Effector CD4-positive, alpha-beta T cell (primary cell): ENCODE measurements at places on chromosomes 16 and 17.

DNA sequence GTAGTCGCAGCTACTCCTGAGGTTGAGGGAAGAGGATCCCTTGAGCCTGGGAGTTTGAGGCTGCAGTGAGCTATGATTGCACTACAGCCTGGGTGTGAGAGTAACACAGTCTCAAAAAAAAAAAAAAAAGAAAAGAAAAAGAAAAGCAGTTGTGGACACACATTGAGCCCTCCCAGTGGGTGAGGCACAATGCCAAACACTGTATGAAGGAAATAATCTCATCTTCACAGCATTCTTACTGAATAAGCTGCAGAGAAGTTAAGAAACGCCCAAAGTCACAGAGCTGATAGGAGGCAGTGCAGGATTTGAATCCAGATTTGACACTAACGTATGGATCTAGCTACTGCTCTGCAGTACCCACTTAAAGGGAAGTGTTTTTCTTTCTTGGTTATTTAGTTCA lies 5.9 kb upstream of the LYZL6 start:
- DNase-seq, result no peak

DNA sequence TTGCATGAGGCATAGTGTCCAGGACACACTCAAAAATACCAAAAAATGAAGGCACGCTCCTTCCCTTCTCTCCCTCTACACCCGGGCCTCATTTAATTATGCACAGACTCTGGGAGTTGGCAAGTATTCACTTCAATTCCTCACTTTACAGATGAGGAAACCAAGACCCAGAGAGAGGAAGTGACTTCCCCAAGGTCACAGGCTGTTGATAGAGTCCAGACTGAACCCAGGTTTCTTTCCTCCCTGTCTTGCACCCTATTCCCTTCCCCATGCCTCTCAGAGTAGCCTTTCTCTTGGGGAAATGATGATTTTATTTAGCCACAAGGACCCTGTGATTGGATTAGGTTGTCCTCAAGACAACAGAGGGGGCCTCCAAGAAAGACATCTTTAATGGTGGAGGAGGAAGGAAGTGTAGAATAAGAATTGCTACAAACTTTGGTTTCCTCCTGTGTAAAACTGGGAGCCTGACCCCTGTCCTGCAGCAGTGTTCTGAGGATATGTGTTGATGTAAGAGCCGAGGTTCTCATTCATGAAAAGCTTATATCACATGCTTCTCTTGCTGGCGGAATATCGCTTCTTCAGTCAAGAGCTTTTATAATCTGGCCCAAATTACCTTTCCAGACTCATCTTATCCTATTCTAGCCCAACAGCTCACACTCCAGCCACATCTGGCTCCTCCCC lies 48.8 kb upstream of the SIAH1 start:
- DNase-seq, result no peak

GRCh38 chr16:66007717-66008116 lies 358.8 kb upstream of the CDH5 start:
- no peak for DNase-seq

- no peak for DNase-seq
Observed at GRCh38 chr16:57987441-57988177, 12.9 kb downstream of the ZNF319 start.

GRCh38 chr17:74453665-74454196 lies 12.7 kb upstream of the CD300A start:
- peak; percentile 53 for DNase-seq

- DNase-seq, result no peak
Observed at GRCh38 chr16:11006656-11007055, 62.3 kb downstream of the CLEC16A start.

DNA sequence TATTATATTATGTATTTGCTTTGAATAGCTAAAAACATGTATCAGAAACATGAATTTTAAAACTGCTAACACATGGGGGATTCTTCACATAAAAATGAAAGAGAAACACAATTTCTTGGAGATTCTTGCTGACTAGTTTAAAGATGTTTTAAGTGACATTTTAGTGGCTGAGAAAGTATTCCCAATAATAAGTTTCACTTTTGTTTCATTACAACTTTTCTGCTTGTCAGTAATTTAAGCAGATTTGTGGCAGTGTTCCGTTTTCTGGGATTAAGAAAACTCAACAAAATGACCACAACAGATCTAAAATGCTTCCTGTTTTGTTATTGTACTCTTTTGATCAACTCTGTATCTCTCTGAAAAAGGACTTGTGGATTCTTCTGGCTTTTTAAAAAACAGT lies 75.9 kb downstream of the NLK start:
- DNase-seq, result no peak

- no peak for DNase-seq
Observed at GRCh38 chr16:3959148-3959547, 78.6 kb upstream of the CREBBP start.

DNA sequence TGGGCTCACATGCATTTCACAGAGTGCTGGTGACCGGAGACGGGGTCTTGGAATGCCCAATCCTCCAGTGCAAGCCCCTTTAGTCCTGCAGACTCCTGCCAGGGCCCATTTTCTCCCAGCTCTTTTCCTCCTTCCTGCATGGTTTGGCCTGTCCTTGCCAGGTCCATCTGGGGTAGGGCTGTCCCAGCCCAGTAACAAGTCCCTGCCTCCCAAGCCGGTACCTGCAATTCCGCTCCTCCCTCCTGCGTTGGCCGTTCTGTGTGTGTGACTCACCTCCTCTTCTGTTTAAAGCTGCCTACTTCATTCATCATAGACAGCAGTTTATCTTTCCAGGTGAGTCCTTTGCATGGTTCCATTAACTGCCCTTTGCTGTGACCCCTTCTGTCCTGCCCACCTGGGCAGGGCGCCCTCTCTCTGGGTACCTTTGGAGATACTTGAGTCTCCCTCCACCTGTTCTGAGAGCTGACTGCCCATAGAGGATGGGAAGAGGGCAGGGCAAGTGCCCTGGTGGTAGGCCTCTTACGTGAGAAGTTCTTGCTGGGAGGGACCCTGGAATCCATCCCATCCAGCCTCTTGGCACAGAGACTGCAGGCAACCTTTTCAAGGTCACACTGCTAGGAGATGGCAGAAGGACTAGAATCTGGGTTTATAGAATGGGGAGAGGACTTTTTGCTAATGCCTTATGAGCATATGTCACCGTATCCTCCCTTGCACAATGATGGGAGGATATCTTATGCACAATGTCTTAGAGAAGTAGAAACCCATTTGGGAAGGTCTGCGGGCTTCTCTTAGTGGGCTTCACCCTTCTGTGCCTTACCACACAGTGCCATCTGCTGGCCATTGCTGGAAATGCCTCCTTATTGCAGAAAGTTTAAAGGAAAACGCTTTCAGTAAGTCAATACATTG lies 29.7 kb upstream of the LGALS9 start:
- DNase-seq, result peak; percentile 79

GRCh38 chr16:69064764-69065313 lies 40.6 kb upstream of the HAS3 start:
- no peak for DNase-seq

- no peak for DNase-seq
Observed at GRCh38 chr17:77332981-77333685, 192.4 kb downstream of the SEC14L1 start.

- peak; percentile 37 for DNase-seq
Observed at GRCh38 chr16:88477631-88478519, 24.8 kb downstream of the ZFPM1 start.

DNA sequence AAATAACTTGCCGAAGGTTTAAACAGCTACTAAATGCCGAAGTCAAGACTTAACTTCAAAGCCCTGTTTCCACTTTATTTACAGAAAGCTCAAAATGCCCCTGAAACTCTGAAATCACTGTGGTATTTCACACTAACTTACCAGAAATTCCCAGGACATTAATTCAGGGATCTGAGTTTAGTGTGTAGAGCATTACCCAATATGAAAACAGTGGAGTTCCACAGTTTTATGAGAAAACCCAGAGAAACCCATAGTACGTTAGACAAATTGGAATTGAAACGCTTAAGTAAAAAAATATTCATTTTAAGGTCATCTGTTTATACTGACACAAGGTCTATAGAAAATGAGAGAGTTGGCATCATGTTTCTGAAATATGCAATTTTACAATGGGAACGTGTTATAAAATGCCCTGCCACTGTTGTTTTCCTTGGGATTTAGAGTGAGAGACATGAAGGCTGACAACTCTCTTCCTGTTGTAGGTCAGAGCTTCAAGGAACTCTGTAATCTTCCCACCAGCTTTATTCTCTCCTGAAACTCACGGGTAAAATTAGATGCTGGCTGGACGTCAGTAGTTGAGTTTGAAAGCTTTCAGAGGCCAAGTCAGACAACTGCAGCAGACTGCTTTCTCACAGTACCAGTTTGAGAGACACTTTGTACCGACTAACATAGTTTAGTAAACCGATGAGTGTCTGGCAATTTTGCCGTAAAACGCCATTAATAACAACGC lies 139.4 kb upstream of the TBX2 start:
- no peak for DNase-seq

DNA sequence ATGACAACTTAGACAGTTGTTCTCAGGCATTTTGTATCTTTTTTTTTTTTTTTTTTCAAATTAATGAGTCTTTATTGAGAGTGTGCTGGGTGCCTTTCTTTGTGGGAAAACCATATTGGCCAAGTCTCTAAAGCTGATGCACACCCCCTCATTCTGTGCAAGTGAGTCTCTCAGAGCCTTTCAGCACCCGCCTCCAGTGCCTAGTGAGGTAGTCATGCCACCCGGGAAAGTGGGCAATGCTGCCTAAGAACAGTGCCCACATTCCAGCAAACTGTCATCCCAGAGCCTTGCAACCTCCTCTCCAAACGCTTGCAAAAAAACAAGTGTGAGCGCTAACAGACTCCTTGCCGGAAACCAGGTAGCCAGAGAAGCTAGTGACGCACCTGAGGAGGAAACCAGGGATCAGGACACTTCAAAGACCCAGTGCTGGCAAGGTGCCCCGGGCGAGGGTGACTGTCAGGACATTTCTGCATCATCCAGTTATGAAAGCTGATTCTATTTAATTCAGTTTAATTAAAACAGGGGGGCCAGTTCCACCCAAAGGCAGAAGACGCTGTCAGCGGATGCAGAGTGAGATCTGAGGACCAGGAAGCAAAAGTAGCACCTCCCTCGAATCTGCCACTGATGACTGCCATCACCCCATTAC lies 34.9 kb downstream of the SMARCE1 start:
- peak; percentile 86 for DNase-seq

DNA sequence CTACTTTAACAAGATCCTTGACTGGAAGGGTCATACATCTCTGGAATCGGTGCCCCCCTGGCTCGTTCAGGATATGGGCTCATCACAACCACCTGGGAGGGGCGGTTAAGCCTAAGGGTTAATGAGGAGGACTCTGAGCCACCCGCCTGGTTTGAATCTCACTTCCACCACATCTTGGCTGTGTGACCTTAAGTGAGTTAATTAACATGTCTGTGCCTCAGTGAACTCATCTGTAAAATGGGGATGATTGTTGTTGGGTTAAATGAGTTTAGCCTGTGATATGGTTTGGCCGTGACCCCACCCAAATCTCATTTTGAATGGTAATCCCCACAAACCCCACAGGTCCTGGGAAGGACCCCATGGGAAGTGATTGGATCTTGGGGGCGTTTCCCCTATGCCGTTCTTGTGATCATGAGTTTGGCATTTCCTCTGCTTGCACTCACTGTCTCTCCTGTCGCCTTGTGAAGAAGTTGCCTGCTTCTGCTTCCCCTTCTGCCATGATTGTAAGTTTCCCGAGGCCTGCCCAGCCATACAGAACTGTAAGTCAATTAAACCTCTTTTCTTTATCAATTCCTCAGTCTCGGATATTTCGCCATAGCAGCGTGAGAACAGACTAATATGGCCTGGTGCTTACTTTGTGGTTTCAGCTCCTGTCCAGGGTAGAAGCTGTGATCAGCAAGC lies 214.0 kb upstream of the CIBAR2 start:
- DNase-seq, result no peak

DNA sequence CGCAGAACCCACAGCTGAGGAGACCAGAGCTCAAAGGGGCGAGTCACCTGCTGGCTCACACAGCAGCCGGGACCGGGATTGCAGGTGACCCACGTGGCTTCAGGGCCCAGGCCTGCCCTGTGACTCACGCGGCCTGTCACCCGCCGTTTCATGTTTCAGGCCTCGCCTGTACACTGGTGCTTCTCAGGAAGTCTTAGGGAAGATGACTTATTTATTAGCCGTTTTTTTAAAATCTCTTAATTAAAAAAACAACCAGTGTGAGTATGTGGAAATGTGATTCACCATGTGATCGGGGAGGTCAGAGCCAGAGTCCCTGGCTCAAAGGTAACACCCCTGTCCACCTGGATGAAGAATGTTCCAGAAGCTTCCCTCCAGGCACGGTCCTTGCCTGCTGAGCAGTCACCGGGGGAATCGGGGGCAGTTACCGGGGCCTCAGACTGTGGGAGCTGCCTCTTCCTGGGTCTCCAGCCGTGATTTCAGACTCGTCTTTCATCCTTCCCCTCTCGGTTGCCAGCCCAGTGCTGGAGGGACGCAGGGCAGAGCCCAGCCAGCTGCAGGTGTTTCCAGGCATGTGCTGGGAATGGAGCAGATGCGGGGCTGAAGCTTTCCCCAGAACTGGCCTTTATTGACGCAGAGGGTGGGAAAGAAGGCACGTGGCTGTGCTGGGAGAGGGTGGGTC lies 49.3 kb downstream of the CMIP start:
- DNase-seq, result peak; percentile 27

- DNase-seq, result no peak
Observed at GRCh38 chr17:11909348-11909747, 87.9 kb downstream of the ZNF18 start.

GRCh38 chr16:30112197-30113030 lies 923 bp downstream of the GDPD3 start:
- DNase-seq, result peak; percentile 28

DNA sequence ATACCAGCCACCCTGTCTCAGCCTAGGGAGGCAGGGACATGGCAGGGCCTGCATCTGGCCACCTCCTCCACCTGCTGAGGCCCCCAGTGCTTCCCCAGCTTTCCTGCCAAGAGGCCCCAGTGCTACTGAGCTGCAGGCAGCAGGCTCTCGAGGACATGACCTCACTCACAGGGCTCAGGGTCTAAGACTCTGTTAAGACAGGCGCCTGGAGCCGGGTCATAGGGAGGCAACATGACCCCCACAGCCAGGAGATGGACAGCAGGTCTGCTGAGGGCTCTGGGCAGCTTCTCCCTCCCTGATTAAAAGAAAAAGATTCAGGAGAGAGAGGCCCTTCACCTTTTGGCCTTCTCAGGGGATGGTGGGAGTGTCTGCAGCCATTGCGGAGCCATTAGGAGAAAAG lies 23.2 kb upstream of the FASN start:
- no peak for DNase-seq

DNA sequence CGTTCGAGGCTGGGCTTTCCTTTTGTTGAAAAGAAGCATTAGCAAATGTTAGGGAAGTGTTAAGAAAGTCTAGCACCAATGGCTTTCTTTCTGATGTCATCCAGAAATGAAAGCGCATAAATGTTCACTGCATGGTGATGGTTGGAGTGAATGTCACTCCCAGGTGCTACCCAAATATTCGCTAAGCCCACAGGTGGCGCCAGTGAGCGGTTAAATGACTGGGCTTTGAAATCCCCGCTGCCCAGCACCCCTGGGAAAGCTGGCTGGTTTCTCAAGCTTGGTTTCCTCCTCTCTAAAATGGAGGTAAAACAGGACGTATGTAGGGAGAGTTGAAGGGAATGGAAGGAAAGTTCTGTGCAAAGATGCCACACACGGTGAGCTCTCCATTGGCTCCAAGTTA lies 104.4 kb downstream of the IRX5 start:
- no peak for DNase-seq
